Activated CD8-positive, alpha-beta memory T cell treated with anti-CD3 and anti-CD28 coated beads for 48 hours (primary cell): ENCODE measurements at places on chromosomes 16 and 17.
A peak's percentile ranks its signal among the peaks of the same experiment; 100 is the strongest.

GRCh38 chr17:73706858-73707257 is 62.6 kb upstream of the SDK2 start:
- DNase-seq, result no peak

GRCh38 chr17:44647736-44648135 is 8.5 kb upstream of the MEIOC start:
- DNase-seq, result no peak

- DNase-seq, result no peak
Observed at GRCh38 chr17:18124345-18125126, 16.0 kb downstream of the MYO15A start.

DNA sequence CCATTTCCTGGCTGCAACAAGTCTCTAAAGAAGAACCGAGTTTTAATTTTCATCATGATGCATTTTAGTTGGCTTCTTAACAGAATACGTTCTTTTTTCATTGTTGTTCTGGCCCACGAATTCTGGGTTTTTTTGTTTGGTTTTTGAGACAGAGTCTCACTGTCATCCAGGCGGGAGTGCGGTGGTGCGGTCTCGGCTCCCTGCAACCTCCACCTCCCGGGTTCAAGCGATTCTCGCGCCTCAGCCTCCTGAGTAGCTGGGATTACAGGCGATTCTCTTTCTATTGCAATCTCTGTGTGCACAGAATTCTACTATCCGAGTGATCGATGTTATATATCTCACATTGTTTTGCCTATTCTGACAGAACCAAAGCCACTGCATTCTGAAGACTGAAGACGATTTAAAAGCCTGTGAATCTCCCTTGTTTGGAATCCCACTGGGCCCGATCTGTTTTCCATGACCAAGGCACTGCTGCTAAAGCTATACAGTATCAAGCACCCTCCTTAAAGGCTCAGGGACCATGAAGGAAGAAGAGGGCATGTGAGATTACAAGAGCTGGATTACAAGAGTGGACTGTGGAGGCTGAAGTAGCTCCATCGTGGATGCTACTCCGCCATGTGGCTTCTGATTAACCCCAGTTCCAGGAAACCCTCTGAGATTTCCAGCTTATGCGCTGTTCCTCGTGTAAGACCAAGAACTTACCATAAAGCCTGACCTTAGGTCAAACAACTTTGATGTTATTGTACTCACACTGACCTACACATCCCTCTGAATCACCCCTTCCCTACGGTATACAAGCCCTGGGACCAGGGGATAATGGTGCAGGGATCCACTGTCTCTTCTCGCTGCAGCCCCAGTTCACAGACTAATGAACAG is 44.3 kb downstream of the ADCY9 start:
- DNase-seq, result no peak

DNA sequence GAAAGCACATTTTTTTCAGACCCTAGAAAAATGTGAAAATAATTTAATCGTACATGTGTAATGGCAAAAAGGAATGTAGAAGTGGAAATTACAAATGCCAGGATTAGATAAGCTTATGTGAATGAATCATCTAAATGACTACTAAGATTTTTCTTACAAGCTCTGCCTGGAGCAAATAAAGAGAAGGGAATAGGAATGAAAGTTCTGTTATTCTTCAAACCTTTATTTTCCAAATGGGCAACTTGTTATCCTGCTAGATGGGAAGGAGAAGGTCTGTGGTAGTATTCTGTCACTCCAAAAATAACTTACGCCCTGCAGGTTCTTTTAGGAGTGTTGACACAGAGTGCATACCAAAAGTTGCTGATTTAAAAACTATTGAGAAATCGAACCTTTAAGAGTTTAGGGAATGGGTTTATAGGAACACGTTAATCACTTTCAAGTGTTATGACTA is 9.7 kb downstream of the CTCF start:
- no peak for DNase-seq

DNA sequence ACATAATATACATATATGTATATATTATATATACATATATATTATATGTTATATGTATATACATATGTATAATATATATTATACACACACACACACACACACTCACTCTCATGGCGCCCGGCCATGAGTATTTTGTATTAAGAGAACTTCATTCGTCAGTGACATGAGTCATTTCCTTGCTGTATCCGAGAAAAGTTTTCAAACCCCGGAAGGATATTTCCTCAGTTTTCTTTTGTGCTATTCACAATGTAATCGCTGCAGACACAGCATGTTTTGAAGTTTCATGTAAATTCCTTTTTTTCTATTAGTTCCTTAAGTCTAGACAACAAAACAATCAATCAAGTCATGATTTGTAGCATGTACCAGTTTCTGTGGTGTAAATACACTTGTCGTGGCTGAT is 33.3 kb downstream of the OR1D5 start:
- no peak for DNase-seq

DNA sequence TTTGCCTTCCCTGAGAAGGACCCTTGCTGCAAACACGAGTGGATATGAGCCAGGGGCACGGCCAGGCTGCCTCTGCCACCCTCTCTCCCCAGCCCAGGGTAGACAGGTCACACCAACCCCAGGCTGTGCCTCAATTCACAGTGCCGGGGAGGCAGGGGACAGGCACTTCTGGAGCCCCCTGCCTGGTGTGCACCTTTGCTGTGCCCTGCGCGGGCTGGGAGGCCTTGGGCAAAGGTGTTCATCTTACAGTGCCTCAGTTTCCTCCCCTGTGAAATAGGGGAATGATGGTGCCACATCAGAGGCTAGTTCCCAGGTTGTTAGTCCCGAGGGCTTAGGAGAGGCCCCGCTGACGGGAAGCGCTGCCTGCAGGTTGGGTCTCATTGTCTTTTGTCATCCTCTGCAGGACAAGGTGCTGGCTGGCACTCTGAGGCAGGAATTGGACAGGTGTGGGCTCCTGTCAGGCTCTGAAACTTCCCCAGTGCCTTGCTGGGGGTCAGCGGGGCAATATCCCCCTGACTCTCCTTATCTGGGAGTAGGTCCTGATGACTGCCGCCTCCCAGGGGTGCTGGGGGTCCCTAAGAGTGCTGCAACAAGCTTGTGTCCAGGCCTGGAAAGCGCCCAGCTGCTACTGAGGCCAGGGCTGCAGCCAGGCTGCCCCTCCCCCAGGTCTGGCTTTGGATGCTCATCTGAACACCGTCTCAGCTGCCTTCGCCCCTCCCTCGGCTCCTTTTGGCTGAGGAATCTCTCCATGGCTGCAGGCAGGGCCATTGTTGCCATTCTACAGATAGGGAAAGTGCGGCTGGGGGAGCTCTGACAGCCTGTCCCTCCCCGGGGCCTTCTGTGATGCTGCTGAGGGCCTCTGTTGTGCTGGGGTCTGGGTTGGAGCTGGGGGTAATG is 3.1 kb downstream of the PRSS21 start:
- no peak for DNase-seq

DNA sequence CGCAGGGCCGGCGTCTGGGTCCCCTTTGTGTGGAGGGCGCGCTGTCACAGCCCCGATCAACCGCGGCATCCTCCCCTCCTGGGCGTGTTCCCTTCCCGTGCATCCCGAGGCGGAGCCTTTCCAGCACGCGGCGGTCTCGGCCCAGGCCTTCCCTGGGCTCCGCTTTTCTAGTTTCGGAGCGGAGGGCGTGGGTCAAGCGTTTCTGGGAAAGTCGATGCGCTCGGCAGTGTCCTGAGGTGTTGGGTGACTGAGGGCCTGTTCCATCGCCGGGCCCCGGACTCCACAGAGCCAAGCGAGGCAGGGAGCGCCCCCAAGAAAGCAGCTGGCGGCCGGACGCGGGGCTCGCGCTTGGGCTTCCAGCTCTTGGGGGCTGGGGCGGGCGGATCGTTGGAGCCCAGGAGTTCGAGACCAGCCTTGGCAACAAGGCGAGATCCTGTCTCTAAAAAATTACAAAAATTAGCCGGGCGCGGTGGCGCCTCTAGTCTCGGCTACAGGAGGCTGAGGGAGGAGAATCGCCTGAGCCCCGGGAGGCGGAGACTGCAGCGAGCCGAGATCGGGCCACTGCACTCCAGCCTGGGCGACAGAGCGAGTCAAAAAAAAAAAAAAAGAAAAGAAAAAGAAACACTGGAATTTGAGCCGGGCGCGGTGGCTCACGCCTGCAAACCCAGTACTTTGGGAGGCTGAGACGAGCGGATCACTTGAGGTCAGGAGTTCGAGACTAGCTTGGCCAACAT is 806 bp downstream of the IFT140 start:
- peak; percentile 45 for DNase-seq

DNA sequence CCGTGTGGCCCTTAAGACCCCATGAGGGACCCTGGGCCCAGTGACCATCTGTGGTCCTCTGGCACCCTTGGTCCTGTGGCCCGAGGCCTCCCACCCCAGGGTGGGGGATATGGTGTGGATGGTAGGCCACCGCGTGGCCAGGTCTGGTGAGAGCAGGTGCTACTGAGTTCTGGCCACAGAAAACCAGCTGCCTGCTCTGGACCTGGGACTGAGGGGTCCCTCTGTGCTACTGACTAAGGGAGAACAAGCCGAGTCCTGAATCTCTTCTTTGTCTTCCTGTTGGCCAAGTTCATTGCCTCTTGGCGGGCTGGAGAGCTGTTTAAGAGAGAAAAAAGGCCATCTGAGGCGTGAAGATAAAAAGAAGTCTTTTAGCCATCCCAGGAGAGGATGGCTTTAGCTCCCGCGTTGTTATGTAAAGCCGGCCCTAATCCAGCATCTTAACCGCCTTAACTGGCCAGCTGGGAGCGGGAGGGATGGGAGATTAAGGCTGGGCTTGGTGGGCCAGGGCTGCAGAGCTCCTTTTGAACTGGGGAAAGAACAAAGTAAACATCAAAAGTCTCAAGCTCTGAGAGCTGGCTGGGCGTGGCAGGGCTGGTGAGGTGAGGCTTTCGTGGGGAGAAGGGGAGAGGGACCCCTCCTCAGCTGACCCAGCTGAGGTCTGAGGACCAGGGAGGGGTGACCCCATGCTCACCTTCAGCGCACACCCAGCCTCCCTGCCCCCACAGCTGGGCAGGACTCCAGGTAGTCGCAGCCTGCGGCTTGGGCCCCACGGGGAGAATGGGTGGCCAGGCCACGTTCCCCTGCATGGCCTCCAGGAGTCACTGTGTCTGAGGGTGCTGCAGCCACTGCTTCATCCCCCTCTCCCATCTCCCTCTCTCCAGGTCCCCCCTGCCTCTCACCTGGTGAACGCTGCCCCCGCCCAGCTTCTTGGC is 62.4 kb downstream of the NKD1 start:
- no peak for DNase-seq

DNA sequence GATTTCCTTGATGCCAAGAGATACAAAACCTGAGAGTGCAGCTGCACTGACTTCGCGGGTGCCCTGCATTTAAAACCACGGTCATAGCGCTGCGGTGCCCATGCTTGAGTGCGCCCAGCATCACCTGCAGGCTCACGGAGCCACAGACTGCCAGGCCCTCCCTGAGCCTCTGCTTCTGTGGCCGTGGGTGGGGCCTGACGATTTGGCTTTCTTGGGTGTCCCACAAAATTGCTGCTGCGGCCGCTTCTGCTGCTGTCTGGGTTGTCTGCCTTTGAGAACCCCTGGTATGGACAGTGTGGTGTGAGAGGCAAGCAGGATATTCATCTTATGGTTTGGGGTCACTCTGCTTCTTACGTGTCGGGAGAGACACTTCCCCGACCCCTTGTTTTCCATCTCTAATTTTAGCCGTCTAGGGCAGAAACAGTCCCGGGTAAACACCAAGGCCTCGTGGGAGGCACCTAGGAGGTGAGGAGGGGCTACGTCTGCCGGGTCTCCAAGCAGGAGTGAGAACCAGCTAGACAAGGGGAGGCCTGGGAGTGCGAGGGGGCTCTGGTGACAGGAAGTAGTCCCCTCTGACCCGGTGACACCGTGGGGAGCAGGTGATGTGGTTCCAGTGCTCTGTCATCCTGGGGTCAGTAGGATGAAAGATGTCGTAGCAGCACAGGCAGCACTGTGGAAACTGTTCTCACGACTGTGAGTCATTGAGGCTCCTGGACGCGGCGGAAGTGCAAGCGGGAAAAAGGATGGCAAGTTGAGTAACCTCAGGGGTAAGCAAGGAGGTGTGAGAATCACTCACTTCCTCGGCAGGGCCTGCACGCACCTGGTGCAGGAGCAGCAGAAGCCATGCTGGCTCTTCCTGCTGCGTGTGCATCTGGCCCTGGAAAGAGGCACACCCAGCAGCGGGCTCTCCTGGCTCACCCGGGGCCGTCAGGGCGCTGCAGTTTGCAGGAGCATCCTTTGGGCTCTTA is 176.3 kb downstream of the RPTOR start:
- DNase-seq, result peak; percentile 32

DNA sequence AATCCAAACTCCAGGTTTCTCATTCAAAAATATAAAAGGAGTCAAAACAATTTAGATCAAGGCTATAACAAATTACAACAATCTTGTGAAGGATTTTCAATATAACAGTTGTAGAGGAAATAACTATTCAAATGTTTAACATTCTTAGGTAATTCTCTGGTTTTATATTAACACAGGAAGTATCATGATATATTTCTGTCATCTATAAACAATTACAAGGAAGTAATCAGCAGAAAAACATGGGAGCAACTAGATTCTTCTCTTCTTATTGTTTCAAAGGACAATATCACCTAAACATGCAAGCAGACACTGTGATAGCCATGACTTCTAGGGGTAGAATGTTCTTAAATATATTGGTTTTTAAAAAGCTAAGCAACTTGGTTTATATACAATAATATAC is 49.9 kb downstream of the FBXL20 start:
- DNase-seq, result no peak

DNA sequence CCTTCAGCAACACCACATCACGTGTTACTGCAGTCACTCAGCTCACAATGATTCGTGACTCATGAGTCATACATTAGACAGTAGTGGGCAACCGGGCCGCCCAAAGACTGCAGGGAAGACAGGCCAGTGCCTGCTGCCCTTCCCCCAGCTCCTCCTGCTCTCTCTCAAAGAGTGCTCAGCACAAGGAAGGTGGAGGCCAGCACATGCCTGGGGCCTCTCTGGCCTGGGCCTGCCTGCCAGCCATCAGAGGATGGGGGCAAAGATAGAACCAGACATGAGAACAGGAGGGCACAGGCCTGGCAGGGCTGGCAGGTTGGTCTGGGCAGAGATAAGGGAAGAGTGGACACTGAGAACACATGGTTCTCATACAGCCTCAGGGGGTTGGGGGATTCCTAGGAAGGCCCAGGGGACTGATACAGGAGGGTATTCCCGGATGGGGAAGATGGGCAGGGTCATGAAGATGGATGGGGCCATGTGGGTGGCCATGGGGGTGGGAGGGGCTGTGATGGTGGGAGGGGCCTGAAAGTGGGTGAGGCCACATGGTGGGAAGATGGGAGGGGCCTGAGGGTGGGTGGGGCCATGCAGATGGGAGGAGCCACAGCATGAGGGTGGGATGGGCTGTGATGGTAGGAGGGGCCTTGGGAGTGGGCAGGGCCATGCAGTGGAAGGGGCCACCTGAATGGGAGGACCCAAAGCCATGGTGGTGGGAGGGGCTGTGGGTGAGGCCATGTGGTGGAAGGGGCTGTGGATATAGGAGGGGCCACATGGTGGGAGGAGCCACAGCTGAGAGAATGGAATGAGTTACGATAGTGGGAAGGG is 29.0 kb downstream of the KATNB1 start:
- no peak for DNase-seq

- DNase-seq, result no peak
Observed at GRCh38 chr17:72903522-72903921, 189.0 kb downstream of the SLC39A11 start.
